Stimulated activated CD4-positive, alpha-beta T cell treated with anti-CD3 and anti-CD28 coated beads, Interleukin-2, amount 100 ng/mL, for 24 hours (primary cell): ENCODE measurements at places on chromosomes 5 and 9.

- no peak for DNase-seq
These were observed 125.9 kb downstream of the APBA1 start for GRCh38 chr9:69546265-69546664.

- DNase-seq: no peak
These were observed 470.2 kb downstream of the KDM4C start for GRCh38 chr9:7227951-7228350.

DNA sequence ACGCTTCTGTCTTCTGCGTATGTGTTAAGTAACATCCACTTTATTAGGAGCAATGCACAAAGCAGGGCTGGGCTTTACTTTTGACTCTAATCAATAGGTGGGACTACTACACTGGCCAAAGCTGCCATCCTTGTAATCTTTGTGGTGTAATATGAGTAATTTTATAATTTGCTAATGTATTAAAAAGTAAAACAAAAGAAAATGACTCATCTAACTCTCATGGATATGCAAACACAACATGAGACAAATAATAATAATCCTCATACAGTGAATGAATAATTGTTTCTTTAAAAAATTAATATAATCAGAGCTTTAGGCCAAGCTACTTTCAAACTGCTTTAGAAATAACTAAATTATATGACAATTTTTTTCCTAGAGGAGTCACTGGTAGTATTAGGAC lies 90.7 kb downstream of the NR3C1 start:
- DNase-seq: no peak

- no peak for DNase-seq
These were observed 113.5 kb upstream of the PITX1 start for GRCh38 chr5:135147294-135148090.

GRCh38 chr9:137365056-137365455 lies 57.9 kb downstream of the EXD3 start:
- no peak for DNase-seq

DNA sequence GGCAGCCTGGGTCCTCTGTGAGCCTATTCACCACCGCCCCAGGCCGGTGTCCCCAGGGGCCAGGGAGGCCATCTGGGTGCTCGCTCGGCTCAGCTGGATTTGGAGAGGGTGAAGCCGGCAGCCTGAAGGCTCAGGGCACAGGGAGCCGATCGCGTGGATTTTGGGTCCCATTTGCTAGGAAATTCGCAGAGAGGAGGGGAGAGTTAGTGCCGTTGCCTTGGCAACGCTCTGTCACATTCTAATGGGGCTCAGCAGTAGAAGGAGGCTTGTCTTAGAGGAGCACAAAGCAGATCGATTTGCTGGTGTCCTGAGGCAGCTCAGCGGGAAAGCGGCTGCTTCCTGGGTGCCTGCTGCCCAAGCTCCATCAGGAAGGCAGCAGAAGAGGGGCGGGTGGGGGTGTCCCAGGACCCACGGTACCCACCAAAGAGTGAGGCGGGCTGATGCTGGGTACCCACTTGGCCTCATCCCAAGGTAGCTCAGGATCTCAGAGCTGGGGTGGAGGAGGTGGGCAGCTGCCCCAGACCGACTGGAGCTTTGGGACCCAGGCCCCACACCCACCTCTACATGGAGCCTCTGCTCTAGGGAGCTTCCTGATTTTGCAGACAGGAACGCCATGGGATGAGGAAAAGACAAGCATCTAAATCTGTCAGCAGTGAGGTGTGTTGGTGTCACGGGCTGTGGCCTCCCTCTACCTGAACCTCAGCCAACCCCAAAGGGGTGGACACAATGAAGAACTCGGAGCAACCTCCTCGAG lies 17.1 kb upstream of the OLFM1 start:
- DNase-seq: no peak

- no peak for DNase-seq
These were observed 30.5 kb upstream of the HK3 start for GRCh38 chr5:176929654-176930053.
